ENCODE measurements at places on chromosomes 5 and 9.

- no peak for DNase-seq
Observed at GRCh38 chr9:130319944-130320712, 54.6 kb downstream of the HMCN2 start.

DNA sequence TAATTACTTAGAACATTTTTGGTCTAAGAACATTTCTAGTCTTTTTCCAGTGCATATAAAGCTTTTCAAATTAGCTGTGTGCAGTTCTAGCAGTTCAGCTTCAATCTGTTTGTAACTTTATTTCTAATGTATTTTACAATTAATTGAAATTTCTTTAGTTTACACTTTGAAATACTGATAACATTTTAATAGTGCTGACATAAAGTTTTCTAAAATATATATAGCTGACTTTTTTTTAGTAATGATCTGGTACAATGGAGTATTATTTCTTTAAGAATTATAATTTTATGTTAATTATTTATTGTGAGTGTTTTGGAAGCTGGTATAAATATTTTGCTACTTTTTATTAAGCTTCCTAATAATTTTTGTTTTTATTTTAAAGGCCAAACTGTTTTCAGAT, 43.3 kb downstream of the CCNH start:
- no peak for DNase-seq

DNA sequence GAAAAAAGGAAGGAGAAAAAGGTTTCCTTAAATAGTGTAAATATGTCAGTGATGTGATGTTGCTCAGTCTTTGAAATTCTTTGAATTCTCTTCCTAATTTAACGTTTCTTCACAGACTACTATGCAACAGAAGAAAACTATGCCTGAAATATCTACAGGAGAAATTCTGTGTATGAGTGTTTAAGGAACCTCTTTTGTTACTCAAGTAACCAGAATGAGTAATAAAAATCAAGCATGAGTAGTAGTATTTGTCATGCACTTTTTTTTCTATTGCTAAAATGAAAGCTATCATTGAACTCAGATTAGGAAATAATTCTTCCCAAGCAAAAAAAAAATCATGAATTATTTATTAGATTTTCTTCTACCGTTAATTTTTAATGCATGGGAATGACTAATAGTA, 20.3 kb upstream of the THG1L start:
- DNase-seq = peak; percentile 89

GRCh38 chr5:130975299-130975698, 189.8 kb downstream of the HINT1 start:
- no peak for DNase-seq

- peak; percentile 77 for DNase-seq
Observed at GRCh38 chr5:68347536-68347935, 132.0 kb downstream of the PIK3R1 start.

DNA sequence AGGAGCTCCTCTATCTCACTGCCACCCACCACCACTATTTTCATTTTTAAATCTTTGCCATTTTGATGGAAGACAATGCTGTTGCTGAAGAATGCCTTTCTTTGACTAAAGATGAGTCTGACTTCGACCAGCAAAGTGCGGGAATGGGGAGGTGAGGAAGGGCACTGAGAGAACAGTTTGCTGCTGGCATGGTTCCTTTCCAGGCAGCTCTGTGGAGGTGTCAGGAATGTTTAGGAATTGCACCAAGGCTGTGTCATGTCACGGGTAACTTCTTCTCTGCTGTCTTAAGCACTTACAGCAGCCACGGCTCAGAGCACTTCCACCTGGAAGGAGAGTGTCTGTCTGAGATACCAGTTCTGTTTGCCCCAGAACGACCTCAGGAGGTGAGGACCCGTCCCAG, 41.4 kb upstream of the SHB start:
- DNase-seq = no peak

DNA sequence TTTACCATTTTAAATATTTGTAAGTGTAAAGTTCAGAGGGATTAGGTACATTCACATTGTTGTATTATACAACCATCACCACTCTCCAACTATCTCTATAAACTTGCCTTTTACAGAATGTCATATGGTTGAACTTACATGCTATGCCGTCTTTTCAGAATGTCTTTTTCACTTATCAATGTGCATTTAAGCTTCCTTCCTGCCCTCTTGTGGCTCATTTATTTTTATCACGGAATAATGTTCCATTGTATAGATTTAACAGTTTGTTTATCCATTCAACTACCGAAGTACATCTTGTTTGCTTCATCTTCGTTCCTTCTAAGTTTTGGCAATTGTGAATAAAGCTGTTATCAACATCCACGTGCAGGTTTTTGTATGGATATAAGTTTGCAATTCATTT, 133.3 kb upstream of the C6 start:
- DNase-seq = no peak

DNA sequence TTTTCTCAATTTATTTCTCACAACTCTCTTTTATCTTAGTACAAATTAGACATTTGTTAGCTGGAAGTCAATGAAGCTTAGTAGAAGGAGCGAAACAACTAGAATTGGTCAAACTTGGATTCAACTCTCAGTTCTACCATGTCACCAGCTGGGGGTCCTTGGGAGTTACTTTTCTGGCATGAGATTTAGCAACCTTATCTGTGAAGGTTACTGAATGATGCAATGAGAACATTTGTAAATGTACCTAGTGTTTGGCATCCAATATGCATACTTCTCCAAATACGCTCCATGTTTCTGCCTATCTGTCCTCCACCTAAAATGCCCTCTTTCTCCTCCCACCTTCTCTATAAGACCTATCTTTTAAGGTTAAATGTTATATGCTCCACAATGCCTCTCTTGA, 6.3 kb downstream of the HNRNPA0 start:
- DNase-seq = no peak

DNA sequence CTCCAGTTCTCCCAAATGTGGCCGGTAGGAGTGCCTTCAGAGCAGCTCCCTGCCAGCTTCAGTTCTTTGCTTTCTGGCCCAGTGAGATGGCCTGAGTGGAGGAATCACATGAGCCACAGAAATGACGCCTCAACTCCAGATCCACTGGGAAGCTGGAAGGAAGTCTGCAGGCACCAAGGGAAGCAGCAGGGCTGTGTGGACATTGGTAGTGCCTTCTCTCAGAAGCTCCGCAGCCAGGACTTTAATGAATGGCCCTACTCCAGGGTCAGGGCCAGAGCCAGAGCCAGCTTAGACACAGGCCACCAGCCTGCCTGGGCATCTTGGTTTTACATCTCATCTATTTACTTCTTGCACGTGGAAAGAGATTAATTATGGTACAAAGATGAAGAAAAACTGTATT, 12.0 kb upstream of the PSMB7 start:
- no peak for DNase-seq

GRCh38 chr9:81146241-81146640, 543.1 kb downstream of the TLE1 start:
- DNase-seq = no peak
